Jurkat, Clone E6-1 (cell line): ENCODE measurements at places on chromosomes 4 and X.

GRCh38 chr4:55038176-55038890, 87.1 kb downstream of the KDR start:
- no peak for DNase-seq

DNA sequence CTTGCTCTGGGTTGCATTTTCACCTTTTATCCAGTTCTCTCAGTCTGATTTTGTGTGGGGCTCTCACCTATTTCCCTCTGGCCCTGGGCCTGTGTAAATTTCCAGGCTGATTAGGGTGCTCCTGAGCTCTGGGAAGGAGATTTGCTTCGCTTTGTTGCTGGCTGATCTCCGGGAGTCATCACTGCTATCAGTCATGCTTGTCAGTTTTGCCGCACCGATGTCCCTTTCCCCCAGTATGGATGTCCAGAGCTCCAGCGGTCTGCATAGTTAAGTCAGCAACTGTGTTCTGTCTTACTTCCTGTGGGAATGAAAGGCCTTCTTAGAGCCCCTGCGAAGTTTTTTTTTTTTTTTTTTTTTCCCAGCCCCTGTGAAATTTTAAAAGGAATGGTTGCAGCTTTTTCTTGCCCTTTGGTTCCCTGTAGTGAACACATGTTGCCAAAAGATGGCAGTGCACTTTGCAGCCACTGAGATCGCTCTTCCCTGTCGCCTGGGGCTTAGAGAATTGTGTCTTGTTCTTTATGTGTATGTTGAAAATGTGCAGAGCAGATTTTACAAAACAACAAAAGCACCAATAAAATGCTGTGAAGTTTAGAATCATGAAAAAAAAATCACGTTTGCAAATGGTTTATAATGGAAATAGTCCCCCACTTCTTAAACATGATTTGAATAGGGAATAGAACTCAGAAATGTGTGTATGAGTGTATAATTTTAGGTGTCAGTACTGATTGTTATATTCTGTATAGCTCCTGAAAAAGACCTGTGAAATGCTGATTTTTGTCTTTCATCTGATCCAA, 109.1 kb upstream of the SLC4A4 start:
- no peak for DNase-seq

DNA sequence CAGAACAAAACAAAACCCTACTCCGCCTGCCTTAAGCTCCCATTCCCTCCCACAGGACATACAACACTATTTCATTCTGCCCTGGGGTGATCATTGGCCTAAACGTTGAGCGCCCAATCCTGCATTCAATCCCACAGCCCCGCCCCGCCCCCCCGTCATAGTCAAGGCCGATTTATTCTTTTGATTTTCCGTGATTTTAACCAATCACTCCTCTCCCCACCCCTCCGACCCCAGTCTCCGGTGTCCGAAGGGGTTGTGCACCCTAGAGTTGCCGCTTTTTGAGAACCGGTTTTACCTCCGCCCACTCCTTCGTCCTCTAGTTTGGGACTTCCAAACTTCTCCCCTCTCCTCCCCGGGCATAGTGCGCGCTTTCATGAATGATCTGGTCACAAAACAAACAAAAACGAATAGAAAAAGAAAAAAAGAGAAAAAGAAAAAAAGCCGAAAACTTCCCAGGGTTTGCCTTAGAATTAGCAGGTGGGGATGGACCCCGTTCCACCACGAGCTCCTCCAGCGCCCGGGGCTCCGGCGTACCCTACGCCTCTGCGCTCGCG, 446 bp upstream of the UBE2A start:
- DNase-seq = peak; percentile 6

GRCh38 chr4:88702782-88703181, 5.2 kb upstream of the NAP1L5 start:
- no peak for DNase-seq

- DNase-seq = peak; percentile 10
These were observed 32.8 kb downstream of the CENPC start for GRCh38 chr4:67512501-67512900.
